ENCODE measurements at places on chromosomes 1 and 21. TPM values are rescaled to one million over a fixed set of nuclear protein-coding genes. Genes with fewer than 3 reads are reported as not detected.
A peak's percentile ranks its signal among the peaks of the same experiment; 100 is the strongest.

DNA sequence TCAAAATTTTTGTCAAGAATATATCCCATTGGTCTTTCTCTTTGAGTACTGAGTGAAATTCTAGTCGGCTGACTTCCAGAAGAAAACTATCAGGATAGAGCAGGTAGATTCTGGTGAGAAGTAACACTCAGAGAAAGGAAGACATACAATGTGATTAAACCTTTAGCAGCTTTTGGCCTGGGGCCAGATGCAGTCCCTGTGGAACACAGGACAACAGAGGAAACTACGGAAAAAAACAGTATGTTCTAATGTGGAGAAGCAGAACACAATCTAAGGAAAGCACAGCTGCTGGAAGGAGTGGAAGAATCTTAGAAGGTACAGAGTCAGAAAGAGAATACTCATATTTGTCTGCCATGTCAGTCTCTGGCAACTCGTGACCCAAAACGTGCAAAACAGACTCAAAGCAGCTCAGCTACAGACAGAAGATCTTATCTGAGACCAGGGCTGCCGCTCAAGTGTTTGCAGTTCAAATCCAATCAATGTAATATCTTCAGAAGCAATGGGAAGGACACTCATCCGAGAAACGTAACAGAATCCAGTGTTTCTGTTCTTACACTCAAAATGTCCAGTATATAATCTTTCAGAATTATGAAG, 283.8 kb downstream of the MRPL39 start:
- no peak for DNase-seq

- no peak for DNase-seq
Observed at GRCh38 chr1:211113566-211113965, 20.4 kb downstream of the KCNH1 start.

DNA sequence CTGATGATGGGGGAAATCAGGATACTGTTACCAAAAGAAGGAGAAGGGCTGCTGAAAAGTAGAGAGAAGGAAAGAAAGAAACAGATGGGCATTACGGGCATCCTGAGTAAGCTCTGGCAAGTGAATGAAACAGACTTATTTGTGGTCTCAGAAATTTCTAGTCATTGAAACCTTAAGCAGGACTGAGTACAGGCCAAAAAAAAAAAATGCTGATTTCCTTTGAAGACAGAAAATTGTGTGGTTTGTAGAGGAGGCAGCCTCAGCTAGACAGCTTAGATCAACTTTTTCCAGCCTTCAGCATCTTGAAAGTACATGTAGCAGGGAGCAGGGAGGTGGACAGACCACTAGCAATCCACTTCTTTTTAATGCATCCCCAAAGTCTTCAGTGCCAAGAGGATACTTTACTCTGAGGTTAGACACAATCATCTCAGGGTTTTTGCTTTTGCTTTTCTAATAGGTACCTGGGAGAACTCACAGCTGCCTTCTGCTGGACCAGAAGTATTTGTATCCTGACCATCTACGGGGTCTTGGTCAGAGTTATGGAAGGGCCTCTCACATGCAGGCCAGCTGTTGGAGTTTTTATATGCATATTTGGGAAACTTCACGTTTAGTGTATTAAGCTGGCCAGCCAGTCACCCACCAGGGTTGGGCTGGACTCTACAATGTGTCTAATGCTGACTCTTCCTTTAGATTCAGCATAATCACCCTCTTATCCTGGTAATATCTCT, 10.6 kb upstream of the CAPZB start:
- DNase-seq, result no peak

DNA sequence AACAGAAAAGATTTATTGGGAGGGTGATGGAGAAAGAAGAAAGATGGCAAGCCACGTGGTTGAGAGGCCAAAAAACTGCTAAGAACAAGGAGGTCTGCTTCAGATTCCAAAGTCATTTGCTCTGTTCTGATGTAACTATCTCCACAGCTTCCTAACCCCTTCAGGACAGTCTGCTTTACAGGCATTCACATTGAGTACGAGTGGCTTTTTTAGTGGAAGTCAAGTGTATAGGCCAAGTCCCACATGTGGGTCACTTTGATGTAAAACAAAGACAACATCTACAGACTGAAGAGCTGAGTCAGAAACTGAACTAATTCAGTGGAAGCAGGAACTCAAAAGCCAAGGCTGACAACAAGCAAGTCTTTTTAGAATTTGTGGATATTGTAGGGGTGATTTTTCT, 128.7 kb upstream of the F3 start:
- DNase-seq, result no peak

- DNase-seq, result no peak
Observed at GRCh38 chr1:3497521-3497920, 43.1 kb downstream of the ARHGEF16 start.

DNA sequence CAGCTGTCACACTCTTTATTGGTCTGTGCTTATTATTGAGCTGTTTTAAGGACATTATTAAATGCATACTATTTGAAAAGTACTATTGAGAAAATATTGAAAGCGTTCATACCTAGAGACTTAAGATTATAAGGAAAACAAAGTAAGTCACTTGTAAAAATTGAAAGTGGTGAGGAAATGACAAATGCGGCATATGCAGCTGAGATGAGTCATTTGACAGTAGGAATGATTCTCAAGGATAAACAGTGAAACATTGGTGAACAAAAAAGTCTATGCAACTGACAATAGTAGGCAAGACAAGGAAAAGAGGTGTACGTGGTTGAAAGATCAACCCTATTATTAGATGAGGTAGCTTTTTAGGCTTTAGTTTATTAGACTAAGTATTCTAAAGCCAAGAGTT, 82.6 kb upstream of the MAP10 start:
- DNase-seq, result no peak

- peak; percentile 44 for DNase-seq
Observed at GRCh38 chr1:93433407-93433961, 14.4 kb upstream of the FNBP1L start.

- DNase-seq, result no peak
Observed at GRCh38 chr1:36279110-36279788, 26.9 kb upstream of the SH3D21 start.

- DNase-seq, result peak; percentile 52
Observed at GRCh38 chr1:12616709-12617373, 1.2 kb downstream of the DHRS3 start.

- DNase-seq, result no peak
Observed at GRCh38 chr1:110768605-110769004, 93.9 kb upstream of the KCNA3 start.

DNA sequence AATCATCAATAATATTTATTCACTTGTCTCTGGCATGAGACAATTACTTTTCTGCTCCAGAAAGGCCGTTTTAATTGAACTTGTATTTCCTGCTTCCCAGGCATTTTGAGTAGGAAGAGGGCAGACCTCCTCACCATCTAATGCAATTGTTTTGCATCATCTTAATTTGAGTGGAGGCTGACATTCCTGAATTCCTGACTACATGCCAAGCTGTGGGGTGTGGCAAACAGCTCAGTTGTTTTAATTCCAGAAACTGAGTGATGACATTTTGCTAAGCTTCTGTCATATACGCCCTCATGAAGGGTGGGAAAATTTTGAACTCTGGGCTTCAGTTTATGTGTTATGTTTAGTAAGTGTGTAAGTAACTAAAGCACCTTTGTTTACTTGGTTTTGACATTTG, 125.4 kb upstream of the USP25 start:
- no peak for DNase-seq

GRCh38 chr1:185998391-185998790, 264.2 kb downstream of the HMCN1 start:
- DNase-seq, result no peak

DNA sequence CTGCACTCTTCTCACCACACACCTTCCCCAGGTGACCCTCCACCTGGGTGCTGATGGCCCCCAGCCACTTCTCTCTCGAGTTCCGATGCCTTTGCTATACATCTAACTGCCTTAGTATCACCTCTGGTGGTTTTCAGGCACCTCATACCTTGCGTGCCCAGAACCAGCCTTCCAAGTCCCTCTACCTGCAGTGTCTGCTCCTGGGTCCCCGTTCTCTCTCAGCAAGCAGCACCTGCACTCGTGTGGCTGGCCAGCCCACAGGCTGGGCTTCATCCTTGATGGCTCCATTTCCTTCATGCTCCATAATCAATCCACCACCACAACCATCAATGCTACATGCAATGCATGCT, 49.2 kb upstream of the EDN2 start:
- no peak for DNase-seq

DNA sequence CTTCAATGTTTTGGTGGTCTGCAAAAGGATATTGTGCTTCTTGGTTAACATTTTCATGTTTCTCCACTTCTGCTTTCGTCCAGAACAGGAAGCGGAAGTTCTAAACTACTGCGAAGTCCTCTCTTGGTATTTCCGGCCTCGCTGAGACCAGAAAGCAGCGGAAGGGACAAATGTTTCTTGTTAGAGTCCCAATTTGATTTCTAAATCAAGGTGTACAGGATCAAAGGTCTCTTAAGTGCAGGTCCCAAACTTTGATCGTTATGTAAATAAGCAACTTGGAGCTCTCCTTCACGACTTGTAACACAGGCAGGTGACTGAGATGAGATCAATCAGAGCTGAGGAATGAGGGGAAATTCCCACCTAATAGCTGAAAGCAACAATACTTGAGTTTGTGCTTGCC, 40.1 kb upstream of the HMCN1 start:
- no peak for DNase-seq

DNA sequence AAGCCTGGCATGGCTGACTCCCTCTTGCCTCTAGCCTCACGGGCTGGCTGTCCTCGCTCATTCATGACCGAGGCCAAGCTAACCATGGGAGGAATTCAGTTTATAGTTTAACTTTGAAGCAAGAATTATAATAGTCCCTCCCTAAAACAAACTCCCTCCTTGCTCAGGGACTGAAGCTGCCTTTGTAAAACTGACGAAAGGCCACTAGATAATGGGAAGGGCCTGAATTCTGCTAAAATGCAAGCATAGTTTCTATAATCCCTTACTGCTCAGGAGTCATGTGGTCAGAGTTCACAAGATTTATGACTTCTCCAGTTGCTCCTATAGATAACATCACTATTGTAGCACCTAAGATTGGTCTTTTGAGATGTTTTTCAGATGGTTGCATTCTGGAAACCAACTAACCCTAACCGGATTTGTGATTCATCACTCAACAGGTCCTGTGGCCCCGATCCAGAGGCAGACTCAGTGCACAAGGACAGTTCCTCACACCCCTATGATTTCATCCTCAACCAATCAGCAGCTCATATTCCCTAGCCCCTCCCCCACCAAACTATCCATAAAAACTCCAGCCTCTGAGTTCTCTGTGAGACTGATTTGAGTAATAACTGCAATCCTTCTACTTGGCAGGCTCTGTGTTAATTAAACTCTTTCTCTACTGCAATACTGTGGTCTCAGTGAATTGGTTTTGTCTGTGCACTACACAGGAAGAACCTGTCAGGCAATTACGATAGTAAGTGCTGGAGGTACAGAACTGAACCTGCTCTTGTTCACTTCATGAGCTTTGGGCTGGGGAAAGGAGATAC, 26.4 kb downstream of the HHIPL2 start:
- DNase-seq, result no peak

GRCh38 chr1:154191990-154192461, at the start of gene TPM3:
Gene TPM3 (minus strand): TSS chr1:154192100. CDS start chr1:154192018, 82 bp downstream.
- DNase-seq, result no peak

DNA sequence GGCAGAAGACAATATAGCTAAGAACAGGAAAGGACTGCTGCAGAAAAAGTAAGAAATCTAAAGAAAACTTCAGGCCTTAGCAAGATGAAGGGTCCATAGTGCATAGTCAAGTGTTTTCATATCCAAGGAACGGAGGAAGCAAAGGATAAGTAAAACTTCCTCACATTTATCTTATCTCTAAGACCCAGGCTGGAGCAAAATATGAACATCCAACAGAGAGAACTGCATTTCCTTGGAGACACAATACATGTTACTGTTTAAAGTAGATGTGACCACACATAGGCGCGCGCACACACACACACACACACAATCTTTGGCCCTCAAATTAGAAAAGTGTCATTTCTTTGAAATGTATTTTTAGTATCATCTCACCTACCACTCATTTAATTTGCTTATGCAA, 66.7 kb downstream of the TTLL7 start:
- no peak for DNase-seq

- no peak for DNase-seq
Observed at GRCh38 chr1:169882039-169882511, 11.6 kb downstream of the SCYL3 start.

DNA sequence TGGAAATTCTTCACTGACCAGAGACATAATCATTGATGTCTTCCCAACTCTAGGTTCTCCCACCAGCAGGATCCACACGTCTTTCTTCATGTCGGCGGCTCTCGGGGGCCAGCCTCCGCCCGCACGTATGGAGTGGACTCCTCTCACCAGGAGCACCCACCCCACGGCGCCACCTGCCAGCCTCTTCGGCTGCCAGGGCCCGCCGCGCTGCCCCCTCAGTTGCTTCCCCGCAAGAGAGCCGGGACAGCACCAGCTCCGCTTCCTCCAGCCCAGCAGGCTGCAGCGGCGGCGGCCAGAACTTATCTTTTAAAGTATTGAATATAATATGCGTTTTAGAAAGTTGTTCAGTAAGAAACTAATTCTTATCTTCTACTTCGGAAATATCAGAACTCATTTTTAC, 273.5 kb downstream of the LIPI start:
- no peak for DNase-seq

- DNase-seq, result no peak
Observed at GRCh38 chr1:58157256-58157655, 389.3 kb downstream of the OMA1 start.

- DNase-seq, result no peak
Observed at GRCh38 chr1:111563619-111564018, 56.0 kb upstream of the RAP1A start.

DNA sequence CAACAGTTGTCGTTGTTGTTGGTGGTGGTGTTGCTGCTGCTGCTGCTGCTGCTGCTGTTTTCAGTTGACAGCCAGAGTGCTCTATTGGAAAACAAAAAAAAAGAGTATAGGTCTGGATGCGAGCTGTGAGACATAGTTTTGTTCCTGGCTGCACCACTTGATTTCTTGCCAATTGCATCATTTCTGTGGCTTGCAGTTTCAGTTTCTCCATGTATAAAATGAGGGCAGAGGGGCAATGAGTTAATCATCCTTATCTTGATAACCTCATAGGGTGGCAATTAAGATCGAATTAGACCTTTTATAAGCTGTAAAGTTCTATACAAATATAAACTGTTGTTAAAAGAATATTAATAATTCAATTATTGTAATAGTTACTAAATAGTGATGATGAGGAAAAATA, 156.7 kb downstream of the DMRTA2 start:
- DNase-seq, result no peak

DNA sequence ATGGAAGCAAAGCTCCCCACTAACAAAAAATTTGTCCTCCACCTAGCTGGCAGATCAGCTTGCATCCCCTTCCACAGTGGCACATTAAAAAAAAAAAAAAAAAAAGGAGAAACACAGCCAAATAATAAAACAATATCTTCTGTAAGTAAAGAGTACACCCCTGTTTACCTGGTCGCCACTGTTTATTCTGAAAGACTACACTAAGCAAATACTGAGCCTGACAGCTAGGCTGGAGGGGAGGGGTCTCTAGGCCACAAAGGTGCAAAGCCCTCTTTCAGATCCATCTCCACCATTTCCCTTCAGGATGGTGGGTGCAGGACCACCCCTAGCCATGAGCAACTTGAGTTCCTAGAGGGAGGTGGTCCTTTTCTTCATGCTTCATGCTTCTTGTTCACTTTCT, 22.8 kb upstream of the SLC45A3 start:
- no peak for DNase-seq

- DNase-seq, result no peak
Observed at GRCh38 chr1:75614399-75614756, 3.5 kb upstream of the SLC44A5 start.

PLA2G2A gene
- 30.5 TPM for total RNA-seq

GRIK3 gene
- total RNA-seq, result 0.37 TPM

S100A7A gene
- not detected for total RNA-seq

ANGPTL3 gene
- 1.2 TPM for total RNA-seq

LAD1 gene
- 28.7 TPM for total RNA-seq

KCNE2 gene
- total RNA-seq, result not detected

IVL gene
- total RNA-seq, result not detected

BTBD8 gene
- 3.3 TPM for total RNA-seq

TRNP1 gene
- 13.0 TPM for total RNA-seq

Measured in pancreas (tissue), 10 donors.